GM20000 (cell line): ENCODE measurements at places on chromosomes 2 and 18.

- no peak for DNase-seq
Measured at GRCh38 chr2:203708846-203709396, 2.5 kb downstream of the CD28 start.

GRCh38 chr18:77572537-77572936 lies 322.9 kb downstream of the GALR1 start:
- no peak for DNase-seq

- no peak for DNase-seq
Measured at GRCh38 chr18:63284173-63284799, 35.3 kb downstream of the BCL2 start.

DNA sequence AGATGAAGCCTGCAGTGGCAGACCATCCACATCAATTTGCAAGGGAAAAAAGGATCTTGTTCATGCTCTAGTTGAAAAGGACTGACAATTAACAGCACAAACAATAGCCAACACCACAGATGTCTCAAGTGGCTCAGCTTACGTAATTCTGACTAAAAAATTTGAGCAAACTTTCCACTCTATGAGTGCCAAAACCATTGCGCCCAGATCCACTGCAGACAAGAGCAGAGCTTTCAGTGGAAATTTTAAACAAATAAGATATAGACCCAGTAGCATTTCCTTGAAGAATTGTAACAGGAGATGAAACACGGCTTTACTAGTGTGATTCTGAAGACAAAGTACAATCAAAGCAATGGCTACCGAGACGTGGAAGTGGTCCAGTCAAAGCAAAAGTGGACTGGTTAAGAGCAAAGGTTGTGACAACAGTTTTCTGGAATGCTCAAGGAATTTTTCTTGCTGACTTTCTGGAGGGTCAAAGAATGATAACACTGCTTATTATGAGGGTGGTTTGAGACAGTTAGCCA lies 12.0 kb upstream of the ZNF396 start:
- no peak for DNase-seq

DNA sequence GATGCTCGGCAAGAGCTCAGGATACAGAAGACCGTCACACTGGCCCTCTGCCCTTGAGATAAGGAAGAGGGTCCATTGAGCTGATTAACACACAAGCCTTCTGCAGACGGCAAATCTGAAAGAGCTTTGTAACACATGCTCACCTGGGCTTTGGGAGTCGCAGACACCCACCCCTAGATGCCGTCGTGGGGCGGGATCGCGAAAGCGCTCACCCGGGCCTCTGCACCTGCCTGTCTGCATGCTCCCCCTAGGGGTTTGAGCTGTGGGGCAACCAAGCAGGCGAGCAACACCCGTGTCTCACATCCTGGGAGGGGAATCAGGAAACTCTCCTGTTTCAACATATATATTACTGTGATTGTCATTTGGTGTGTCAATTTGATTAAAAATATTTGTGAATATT lies 99.8 kb upstream of the KCNH7 start:
- DNase-seq = no peak

GRCh38 chr18:63409301-63409700 lies 13.0 kb downstream of the VPS4B start:
- no peak for DNase-seq

GRCh38 chr2:84314901-84315330 lies 144.2 kb downstream of the SUCLG1 start:
- peak; percentile 65 for DNase-seq

GRCh38 chr2:128258218-128258617 lies 60.5 kb downstream of the HS6ST1 start:
- DNase-seq = no peak

DNA sequence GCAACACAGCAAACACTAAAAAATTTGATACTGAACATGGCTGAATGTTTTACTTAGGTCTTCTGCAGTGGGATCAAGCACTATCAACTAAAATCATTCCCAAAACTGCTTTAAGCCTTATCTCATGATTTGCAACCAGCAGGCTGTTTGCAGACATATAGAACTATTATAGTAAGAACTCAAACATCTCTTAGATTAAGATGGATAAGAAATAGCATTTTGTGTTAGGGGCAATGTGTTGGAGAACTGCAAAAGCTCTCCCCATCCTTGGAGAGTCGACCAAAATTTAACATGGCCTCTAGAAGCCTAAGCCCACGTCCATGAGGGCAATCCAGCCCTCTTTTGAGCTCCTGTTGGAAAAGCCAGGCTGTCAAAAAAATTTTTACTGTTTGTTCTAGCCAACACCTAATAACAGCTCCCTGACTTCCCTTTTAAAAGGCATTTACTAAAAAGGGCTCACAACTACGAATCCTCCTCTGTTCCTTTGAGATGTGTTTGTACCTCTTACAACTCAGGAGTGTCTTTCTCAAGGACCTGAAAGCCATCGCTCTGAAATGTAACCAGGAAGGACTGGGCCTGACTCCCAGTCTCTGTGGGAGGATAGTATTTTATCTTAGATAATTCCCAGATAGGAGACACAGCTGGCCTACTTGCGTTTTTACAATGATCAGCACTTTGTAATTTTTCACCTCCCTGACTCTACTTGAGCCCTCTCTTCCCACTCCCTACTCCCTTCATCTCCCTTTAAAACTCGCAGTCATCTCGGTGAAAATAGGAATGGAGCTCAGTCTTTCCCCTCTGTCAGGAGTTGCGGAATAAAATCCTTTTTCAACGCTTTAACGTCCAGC lies 1.4 kb downstream of the KRCC1 start:
- no peak for DNase-seq

GRCh38 chr2:20440001-20440560 lies 6.8 kb upstream of the RHOB start:
- DNase-seq = no peak
